ENCODE measurements at places on chromosomes 5 and 9.

- no peak for DNase-seq
Observed at GRCh38 chr5:170581211-170581610, 77.4 kb downstream of the KCNIP1 start.

DNA sequence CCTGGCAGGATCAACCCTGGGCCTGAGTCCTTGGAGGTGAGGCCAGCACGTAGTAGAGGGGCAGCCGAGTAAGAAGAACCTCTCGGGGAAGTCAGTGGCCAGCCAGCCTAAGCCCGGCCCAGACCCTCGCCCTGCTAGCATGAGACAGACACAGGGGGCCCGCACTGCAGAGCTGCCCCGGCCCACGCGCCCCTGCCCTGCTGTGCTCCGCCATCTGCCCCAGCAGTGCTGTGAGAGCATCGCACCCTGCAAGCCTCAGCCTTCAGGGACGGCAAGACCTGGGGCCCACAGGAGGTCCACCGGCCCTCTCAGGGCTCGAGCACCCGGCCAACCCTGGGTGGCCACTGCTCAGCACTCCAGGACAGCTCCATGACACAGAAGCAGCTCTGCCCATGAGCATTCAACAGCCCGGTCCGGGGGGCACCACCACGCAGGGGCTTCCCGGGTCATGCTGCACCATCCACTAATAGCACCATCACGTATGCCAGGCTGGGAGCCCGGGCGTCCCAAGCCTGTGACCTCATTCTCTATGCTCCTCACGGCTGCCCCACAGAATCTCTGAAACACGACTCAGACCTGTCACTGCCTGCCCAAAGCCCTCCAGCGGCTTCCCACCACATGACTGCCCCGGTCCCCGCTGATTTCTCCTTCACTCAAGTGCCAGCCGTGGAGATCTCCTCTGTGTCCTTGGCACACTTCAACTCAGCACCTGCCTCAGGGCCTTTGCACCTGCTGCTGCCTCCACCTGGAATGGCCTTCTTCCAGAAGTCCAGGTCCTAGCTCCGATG lies 38.1 kb downstream of the ADAMTS2 start:
- DNase-seq: no peak

- peak; percentile 72 for DNase-seq
Observed at GRCh38 chr9:76562511-76562911, 103.5 kb downstream of the GCNT1 start.

GRCh38 chr5:32217886-32218396 lies 43.8 kb upstream of the GOLPH3 start:
- no peak for DNase-seq

DNA sequence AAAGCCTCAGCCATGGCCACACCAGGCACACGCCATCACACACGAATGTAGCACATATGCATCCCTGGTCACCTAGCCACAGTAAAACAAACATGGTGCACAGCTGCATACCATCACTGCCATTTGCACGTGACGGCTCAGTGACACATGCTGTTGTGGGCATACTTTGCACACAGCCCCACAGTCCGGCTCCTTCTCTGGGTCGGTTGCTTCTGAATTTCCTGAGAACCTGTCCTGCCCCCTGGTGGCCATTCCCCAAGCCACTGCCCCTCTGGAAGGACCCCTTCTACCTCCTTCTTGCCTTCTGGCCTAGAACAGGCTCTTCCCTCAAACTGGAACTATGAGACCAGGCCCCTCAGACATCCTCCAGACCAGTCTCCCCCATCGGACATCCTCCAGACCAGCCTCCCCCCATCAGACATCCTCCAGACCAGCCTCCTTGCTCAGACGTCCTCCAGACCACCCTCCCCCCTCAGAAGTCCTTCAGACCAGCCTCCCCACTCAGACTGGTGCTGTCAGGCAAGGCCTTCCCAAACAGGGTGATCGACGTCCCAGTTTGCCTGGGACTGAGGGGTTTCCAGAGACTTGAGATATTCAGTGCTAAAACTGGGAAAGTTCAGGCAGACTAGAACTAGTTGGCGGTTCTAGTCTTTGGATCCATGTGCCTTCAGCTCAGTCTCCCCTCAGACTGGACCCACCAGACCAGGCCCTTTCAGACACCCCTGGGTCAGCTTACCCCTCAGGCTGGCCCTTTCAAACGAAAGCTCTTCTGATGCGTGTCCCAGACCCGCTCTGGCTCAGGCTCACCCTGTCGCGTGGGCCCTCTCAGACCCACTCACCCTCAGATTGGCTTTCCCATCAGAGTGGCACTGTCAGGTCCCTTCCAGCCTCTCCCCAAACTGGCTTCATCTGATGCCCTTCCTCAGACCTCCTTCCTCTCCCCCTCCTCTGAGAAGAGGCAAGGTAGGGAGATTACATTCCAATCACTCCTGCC lies 24.3 kb upstream of the ENHO start:
- peak; percentile 73 for DNase-seq

GRCh38 chr5:32276173-32276853 lies 36.4 kb downstream of the MTMR12 start:
- DNase-seq: peak; percentile 75

GRCh38 chr5:88503406-88503805 lies 234.8 kb upstream of the TMEM161B start:
- no peak for DNase-seq
